ENCODE measurements at places on chromosomes 4 and X. TPM values are rescaled to one million over a fixed set of nuclear protein-coding genes. Genes with fewer than 3 reads are reported as not detected.

PLXNA3 gene
- total RNA-seq: 9.0 TPM

GRCh38 chr4:11038926-11039325, 354.4 kb upstream of the CLNK start:
- DNase-seq: no peak

IL1RAPL1 gene
- not detected for total RNA-seq

GRCh38 chr4:123573866-123574508, 177.4 kb downstream of the SPRY1 start:
- DNase-seq: no peak

DNA sequence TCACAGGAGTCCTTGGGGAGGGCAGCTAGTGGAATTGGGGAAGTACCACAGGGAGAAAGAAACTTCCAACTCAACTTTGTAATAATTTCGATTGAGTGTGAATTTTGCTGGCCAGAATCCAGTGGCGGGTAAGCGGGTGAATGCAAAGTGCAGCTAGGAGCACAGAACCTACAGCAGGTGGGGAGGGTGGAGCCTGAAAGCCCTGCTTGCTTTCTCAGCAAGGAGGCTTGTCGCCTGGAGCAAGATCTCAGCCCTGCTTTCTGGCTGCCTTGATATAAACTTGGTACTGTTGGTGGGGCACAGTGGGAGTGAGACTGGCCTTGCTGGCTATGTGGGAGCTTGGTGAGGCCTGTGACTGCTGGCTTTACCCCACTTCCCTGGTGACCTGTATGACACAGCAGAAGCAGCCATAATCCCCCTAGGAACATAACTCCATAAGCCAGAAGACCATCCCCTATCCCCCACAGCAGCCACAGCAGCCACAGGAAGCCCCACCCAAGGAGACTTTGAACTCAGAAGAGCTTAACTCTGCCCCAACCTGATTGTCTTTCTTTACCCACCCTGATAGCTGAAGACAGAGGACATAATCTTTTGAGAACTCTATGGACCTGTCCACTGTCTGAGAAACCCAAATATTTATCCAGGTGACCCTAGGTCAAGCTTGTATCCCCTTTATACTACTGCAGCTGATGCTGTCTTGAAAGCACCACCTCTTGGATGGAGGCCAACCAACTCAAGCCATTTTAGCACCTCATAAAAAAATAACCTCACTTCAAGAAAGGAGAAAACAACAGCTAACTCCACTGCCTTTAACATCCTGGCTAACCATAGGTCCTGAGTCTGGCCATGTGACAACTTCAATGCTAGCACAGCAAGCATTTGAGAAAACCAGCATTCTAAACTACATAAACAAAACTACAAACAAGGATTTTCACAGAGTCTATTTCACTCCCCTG, 87.2 kb upstream of the PDE5A start:
- DNase-seq: no peak

GRCh38 chrX:11588097-11588496, 77.6 kb downstream of the ARHGAP6 start:
- DNase-seq: no peak

DNA sequence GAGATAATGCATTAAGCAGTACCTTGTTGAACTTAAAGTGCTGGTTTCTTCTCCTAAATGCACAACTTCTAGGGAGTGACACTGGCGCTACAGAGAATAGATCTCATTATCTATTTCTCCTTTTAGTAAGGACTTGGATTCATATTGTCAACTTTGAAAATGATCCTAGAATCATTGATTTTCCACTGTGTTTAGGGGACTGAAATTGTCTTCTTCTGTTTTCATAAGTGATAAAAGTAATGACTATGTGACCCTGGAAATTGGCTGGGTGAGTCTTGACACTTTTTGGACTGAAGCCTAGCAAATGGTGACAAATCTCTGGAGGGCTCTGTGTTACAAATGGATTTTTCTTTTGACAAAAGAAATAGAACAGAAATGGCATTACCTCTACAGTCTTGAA, 167.8 kb downstream of the NDST4 start:
- no peak for DNase-seq

- no peak for DNase-seq
Measured at GRCh38 chrX:40009462-40009851, 88.3 kb downstream of the BCOR start.

- no peak for DNase-seq
Measured at GRCh38 chr4:1305261-1305711, 15.6 kb downstream of the MAEA start.

TRAM1L1 gene
- total RNA-seq: 0.17 TPM

GRCh38 chr4:84973856-84974255, 7.4 kb upstream of the WDFY3 start:
- no peak for DNase-seq

DNA sequence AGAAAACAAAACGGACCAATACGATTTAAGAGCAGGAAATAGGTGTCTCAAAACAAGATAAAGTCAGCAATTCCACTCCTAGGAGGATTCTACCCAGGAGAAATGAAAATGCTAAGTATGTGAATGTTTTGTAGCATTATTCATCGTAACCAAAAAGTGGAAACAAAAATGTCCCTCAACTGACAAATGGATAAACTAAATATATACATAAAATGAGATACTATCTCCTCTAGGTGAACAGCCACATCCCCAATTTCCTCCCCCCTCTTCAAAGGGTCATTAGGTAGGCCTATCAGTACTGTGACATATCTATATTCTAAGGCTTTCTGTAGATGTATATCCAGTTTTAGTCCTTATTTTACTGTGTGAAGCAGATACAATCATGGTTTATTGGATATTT, 18.0 kb downstream of the DDX3X start:
- DNase-seq: no peak

KDR gene
- 321 TPM for total RNA-seq

DNA sequence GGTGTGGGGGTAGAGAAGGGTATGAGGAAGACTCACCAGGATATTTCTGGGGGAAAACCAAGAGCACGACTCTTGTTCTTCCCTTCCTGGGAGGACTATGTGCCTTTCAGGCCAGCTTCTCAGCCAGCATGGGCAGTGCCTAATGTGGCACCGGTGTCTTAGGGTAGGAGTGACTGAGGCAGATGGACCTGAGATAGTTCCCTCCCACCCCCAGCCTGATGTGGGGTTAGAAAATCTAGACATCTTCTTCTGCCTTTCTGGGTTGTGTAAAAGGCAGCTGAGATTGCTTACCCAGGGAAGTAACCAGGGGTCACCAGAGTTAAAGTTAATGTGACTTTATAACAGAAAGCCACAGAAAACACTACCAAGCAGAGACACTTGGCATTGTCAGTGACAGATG, 127.3 kb downstream of the TMA16 start:
- no peak for DNase-seq

TCEANC gene
- total RNA-seq: 1.7 TPM

F9 gene
- not detected for total RNA-seq

- DNase-seq: no peak
Measured at GRCh38 chr4:81595798-81596610, 124.3 kb upstream of the RASGEF1B start.

GRCh38 chr4:145545538-145546174, 64.0 kb downstream of the SMAD1 start:
- peak; percentile 98 for DNase-seq

GAGE12F gene
- total RNA-seq: not detected

GRCh38 chr4:74054483-74055047, 16.1 kb upstream of the CXCL3 start:
- DNase-seq: no peak

GRCh38 chr4:14568351-14568750, 433.9 kb upstream of the CPEB2 start:
- DNase-seq: no peak

- DNase-seq: no peak
Measured at GRCh38 chr4:130632731-130633604, 1537.0 kb downstream of the C4orf33 start.

NAT8L gene
- total RNA-seq: under 0.01 TPM

NLGN4X gene
- total RNA-seq: 0.34 TPM

DNA sequence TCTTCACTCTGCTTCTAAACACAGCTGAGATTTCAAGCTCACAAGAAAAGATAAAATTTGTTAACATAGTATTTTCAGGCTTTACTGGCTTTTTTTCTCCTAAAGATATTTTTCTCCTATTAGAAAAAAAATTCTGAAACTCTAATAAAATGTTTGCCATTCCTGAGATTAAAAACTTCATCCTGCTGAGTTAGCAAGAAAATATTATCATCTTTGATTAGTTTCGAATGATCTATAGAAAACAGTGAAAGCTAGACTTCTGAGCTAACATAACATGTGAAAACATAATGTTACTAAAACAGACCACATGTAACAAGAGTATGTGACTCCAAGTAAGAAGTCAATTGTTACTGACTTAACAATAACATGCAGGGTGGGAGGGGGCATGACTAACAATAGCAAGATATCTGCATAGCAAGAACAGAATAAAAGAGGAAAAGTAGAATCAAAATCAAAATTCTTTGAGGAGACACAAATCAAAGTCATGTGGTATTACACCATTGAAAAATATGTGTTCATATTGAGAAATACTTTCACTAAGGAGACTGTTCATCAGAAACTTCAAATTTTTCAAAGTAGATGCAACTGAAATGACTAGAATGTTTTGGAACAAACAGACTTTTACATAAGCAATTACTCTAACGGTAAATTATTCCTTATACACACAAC, 14.5 kb downstream of the TBCK start:
- peak; percentile 36 for DNase-seq

GRCh38 chr4:103204111-103204510, 6.0 kb upstream of the CENPE start:
- DNase-seq: peak; percentile 19

ADH1A gene
- not detected for total RNA-seq

- no peak for DNase-seq
Measured at GRCh38 chrX:104995546-104995945, 224.9 kb downstream of the TEX13A start.

- no peak for DNase-seq
Measured at GRCh38 chr4:26150948-26151347, 169.9 kb upstream of the RBPJ start.

MAP7D3 gene
- 17.2 TPM for total RNA-seq

DNA sequence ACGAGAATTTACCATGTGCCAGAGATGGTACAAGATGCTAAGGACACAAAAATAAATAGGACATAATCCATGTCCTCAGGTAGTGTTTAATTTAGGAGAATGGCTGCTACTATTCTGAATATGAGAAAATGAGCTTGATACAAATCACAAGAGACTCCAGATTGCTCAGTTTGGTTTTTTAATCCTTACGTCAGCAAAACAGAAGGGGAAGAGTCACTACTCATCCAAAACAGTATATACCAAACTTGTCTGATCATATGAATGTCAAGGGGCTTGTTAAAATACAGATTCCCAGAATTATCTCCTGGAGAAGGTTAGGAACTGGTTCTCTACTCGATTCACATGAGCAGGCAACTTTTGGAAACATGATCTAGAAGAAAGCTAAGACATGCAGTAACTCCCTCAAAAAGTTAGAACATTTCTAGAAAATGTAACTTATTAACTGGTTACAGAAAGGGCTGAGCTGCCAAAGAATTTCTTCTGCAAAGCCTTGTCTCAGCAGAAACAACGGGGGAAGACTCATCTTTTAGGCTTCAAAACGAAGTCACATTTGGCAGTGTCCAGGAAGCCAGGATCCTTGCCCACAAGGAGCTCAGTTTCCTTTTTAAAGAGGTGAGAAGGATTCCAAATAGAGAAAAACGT, 3.4 kb downstream of the AIFM1 start:
- no peak for DNase-seq

DNA sequence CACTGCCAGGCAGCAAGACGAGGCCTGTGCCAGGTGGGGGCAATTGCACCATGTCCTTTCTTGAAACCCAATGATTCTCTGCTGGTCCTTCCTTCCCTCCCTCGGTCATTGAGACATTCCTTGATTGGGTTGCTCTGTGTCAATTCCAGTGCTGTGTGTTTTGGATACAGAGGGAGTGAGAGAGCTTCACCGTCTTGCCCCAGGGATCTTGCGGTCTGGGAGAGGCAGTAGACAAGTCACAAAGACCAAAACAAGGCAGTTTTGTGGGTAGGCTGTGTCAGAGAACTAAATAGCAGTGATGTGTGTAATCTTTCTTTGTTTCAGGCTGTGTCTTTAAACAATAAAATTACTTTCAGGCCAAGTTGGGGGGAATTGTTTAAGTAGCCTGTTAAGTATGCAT, 38.8 kb upstream of the TADA2B start:
- DNase-seq: no peak

DNA sequence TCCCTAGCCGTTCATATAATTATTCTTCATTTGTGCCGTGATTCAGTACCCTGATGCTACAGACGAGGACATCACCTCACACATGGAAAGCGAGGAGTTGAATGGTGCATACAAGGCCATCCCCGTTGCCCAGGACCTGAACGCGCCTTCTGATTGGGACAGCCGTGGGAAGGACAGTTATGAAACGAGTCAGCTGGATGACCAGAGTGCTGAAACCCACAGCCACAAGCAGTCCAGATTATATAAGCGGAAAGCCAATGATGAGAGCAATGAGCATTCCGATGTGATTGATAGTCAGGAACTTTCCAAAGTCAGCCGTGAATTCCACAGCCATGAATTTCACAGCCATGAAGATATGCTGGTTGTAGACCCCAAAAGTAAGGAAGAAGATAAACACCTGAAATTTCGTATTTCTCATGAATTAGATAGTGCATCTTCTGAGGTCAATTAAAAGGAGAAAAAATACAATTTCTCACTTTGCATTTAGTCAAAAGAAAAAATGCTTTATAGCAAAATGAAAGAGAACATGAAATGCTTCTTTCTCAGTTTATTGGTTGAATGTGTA, 7.0 kb downstream of the SPP1 start:
- no peak for DNase-seq

GRCh38 chrX:102154218-102154860, 1.4 kb downstream of the BEX5 start:
- DNase-seq: no peak

GRCh38 chrX:119942831-119943184, 743 bp downstream of the NKAP start:
- DNase-seq: no peak

TLL1 gene
- total RNA-seq: 32.7 TPM

EIF4E gene
- 274 TPM for total RNA-seq

PSAPL1 gene
- not detected for total RNA-seq

DNA sequence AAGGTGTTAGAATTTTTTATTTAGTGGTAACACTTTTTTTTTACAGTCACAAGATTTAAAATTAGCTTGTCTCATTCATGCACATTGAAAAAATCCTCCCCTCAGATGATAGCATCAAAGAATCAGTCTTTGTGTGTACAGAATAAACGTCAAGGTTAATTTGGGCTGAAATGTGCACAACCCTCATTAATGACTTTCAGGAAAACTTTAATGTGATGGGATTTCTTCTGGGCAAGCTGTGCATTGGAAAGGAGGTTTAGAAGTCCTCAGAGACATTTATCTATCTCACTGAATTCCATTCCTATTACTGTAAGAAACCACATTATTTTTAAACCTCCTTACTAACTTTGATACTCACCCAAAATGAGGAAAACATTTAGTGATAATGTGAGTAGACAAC, 88.2 kb upstream of the TECRL start:
- DNase-seq: no peak

All from dermis blood vessel endothelial cell (primary cell).